ENCODE measurements at places on chromosomes 13 and 19.
A peak's percentile ranks its signal among the peaks of the same experiment; 100 is the strongest.

DNA sequence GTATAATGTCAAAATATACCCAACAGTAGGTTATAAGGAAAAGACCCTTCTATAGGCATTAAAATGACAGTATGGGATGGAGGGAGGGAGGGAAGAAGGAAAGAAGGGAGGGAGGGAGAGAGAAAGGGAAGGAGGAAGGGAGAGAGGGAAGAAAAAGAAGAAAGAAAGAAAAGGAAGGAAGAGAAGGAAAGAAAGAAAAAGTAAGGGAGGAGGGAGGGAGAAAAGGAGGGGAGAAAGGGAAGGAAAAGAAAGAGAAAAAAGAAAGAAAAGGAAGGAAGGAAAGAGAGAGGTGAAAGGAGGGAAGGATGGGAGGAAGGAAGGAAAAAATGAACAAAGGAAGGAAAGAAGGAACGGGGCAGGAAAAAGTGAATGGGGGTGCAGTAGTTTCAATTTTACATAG is 35.3 kb upstream of the CACNA1A start:
- no peak for DNase-seq

- no peak for DNase-seq
These were observed 19.1 kb upstream of the ZNF420 start for GRCh38 chr19:37059142-37059541.

GRCh38 chr19:49983645-49984229 is 22.8 kb upstream of the SIGLEC11 start:
- peak; percentile 67 for DNase-seq

DNA sequence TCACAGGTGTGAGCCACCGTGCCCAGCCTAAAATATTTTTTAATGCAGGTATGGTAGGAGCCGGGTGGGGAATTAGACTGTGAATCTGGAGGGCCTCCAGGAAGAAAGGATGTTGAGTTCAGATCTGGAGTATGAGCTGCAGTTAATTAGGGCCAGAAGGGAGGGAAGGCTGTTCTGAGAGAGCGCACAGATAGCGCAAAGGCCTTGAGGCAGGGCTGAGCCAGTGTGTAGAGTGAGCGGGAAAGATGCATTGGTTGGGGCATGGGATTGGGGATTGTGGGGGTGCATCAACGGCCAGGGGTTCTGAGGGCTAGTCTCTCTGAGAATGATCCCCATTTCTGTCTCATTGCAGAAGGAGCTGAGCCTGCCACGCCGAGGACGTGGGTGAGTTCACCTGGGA is 9.7 kb downstream of the MAST3 start:
- no peak for DNase-seq

- DNase-seq, result no peak
These were observed 3.4 kb downstream of the TMPRSS9 start for GRCh38 chr19:2363419-2363818.

DNA sequence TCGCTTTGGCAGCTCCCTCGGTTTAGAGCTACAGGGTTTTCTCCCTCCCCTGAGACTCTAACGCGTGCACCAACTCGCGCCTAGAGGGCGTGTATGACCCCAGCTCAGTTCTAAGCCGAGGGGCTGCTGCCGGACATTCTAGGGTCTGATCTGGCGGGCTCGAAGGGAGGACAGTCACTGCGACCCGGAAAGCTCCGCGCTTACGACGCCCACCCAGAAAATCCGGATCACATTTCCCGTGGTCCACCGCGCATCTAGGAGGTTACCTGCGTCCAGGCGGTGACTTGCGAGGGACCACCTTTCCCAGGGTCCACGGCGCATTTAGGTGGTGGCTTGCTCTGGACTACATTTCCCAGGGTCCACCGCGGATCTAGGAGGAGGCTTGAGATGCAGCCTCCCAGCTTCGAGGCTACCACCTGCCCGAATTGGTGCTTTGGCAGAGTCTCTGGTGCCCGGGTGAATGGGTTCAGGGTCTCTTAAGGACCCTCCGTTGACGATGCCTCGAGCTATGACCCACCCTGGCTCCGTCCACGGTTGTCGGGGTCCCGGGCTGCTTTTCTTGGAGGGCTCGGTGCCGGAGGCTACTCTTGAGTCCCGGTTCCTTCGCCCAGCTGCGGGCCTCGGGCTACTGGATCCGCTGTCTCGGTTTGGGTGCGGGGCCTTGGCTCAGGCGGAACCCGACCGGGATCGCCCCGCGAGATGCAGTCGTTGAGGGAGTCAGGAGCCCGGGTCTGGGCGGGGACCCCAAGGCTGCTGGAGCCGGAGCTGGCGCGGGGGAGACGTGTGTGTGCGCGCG is 30.5 kb downstream of the ZNF146 start:
- DNase-seq, result peak; percentile 43

GRCh38 chr19:15425321-15425950 is 6.6 kb upstream of the AKAP8L start:
- no peak for DNase-seq

DNA sequence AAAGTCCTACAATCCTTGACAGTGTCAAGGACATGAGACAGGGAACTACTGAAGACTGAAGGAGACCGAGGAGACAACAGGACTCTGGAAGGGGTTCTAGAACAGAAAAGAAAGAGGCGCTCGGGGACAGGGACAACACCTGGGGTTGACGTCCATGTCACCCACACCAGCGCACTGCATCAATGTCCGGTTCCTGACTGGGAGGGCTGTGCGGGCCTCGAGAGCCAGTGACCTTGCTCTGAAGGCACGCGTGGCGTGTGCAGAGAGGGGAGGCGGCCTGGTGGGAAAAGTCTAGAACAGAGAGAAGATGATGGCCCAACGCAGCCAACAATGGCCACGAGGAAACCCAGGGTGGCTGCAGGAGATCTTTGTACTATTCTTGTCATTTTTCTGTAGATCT is 5.7 kb downstream of the CARS2 start:
- DNase-seq, result no peak

- DNase-seq, result no peak
These were observed 44.3 kb downstream of the SHISA2 start for GRCh38 chr13:26007261-26008125.

DNA sequence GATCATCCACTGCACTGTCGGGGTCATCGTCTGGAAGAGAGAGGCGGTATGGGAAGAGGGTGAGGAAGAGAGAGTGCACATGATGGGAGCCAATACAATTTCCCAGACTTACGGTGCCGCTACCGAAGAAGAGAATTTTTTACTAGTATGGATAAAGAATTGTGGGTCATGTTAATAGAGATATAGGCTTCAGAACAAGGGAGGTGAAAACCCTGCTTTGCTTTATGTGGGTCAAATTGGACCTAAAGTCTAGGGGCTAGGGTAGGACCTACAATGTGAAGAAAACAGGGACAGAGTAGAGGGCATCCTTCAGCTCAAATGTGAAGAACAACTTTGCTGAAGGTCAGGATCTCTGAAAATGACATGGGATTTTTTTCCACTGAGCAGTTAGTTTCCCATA is 29.9 kb downstream of the UNC13A start:
- DNase-seq, result no peak

DNA sequence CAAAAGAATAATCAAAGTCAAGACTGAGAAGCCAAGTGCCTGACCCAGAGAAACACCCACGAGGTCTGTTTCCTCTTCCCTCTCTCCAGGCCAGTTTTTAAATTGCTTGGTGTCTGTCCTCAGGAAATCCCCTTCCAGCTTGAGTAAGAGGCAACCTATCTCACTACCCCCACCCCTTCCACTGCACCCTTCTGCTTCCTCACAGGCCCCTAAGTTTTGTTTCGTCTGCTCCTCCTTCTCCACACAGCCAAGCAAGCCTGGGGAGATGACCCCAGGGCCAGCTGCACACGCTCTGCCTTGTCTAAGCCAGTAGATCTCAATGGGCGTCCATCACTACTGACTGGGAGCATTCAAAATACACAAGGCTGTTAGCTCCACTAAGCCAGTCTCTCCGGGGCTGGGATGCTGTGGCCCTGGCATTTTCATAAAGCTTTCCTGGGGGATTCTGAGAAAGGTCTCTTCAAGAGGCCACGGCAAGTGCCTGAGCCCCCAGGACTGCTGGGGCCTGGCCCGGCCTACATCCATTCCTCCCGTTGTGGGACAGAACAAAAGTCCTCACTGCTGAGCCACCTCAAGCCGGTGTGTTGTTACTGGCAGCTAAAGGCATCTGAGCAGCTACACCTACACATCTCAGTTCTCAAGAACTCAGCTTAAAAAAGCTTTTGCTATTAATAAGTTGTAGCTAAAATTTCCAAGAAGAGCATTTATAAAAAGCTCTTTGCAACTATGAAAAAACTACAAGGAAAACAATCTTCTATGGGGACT is 14.9 kb upstream of the IL4I1 start:
- no peak for DNase-seq

DNA sequence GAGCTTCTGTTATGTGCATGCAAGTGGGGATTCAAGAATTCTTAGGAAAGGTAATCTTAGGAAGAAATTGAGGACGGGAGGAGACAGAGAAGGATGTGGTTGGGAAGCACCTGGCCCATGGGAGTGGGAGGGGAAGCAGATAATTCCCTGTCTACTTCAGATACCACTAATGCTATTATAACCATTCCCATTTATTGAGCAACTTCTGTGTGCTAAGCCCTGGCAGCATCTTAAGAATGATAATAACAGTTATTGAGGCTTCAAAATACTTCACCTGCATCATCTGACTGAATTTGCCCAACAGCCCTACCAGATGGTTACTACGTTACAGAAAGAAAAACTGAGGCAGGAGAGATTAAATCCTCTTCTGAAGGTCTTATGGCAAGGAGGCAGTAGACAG is 1.4 kb downstream of the EPS8L1 start:
- DNase-seq, result no peak

Data from germinal center (tissue), 1 donor.